Caudate nucleus (tissue), 63 donors: ENCODE measurements at places on chromosomes 11 and 22.

DNA sequence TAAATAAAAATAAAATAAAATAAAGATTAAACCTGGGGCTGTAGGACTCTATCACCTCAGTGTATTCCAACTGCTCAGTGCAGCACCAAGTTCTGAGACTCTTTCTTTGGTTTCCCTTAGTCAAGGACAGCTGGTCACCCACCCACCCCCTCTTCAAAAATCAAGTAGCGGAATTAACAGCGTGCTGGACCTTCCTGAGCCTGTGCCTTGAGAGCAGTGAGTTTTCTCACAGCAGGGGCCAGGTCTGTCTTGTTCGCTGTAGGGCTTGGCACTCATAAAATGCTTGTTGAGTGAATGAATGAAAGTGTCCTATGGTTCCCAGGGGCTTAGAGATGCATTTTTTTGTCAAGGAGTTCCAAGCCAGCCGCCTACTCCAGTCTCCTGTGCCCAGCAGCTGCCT, 2.9 kb upstream of the ALX4 start:
- no peak for DNase-seq

- no peak for DNase-seq
These were observed 97.6 kb downstream of the FEZ1 start for GRCh38 chr11:125398475-125398874.

GRCh38 chr11:9905501-9905951, 241.6 kb downstream of the SWAP70 start:
- no peak for DNase-seq

DNA sequence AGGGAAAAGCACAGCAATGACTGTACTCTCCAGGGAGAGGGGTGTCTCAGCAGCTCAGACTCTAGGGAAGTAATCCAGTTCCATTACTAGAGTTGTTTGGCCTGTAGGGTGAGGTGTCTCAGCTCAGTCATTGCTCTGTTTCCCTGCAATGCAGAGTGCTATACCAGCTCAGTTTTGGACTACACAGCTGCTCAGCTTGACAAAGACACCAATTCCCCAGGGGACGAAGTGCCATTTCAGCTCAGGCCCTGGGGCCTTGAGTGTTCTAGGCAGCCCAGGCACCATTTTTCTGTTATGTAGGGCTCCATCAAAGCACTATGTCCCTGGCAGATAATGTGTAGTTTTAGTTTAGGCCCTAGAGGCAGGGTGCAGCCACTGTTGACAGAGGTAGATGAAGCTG, 18.2 kb downstream of the CALCB start:
- DNase-seq: no peak

GRCh38 chr11:12761029-12761428, 86.8 kb downstream of the TEAD1 start:
- DNase-seq: no peak

GRCh38 chr11:67264877-67265632, 1.2 kb upstream of the GRK2 start:
- DNase-seq: no peak

DNA sequence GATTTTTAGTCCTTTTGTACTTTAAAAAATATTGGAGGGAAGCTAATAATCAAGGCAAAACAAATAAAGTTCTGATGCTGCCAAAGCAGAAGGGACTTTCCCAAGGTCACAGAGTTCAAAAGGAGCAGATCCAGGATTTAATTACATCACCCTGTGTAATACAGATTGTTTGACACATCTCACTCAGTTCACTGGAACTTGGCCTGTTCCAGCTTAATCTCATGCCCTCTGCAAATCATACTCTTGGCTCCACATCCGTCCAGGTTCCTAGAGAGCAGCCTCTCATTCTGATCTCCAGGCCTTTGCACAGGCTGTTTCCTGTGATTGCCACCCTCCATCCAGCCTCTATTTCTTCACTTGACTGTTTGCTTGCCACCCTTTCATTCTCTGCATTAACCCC, 151.7 kb downstream of the SPON1 start:
- DNase-seq: no peak

- no peak for DNase-seq
These were observed 29.9 kb upstream of the RAPSN start for GRCh38 chr11:47478651-47479329.

DNA sequence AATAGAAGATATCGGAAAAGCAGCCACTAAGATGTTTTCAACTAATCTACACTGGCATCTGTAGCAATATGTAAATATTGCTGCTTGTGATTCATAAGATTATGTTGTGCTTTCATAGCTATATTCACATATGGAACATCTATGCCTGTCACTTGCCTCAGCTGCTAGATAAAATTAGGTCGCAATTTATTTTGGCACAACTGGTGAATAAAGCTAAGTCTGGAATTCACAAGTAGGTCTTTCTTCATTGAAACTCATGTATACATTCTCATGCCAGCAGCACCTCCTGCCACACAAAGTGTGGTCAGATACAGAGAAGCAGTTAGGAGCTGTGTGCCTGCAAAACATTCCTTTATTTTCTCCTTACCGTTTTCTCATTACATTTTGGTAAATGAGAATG, 543.3 kb upstream of the CHORDC1 start:
- no peak for DNase-seq

GRCh38 chr11:1522081-1522424, 35.5 kb upstream of the MOB2 start:
- no peak for DNase-seq

DNA sequence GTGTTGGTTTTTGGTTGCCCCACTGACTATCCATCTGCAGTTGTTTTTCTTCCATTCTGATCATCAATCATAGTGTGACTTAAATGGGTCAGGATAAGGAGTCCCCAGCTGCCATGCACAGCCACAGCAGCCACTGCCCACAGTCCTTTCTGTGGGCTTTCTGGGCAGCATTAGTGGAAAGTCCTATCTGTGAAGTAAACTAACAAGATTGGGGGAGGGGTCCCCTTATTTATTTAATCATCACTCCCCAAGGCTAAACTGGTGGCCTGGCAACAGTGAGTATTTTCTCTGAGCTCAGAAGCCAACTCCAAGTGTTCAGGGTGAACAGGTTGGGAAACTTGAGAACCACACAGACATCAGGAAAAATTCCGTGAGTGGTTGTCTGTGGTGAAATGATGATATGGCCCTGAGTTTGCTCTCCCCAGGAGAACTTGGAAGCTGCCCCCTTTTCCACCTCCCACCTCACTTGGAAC, 145.0 kb downstream of the CCDC34 start:
- DNase-seq: no peak

DNA sequence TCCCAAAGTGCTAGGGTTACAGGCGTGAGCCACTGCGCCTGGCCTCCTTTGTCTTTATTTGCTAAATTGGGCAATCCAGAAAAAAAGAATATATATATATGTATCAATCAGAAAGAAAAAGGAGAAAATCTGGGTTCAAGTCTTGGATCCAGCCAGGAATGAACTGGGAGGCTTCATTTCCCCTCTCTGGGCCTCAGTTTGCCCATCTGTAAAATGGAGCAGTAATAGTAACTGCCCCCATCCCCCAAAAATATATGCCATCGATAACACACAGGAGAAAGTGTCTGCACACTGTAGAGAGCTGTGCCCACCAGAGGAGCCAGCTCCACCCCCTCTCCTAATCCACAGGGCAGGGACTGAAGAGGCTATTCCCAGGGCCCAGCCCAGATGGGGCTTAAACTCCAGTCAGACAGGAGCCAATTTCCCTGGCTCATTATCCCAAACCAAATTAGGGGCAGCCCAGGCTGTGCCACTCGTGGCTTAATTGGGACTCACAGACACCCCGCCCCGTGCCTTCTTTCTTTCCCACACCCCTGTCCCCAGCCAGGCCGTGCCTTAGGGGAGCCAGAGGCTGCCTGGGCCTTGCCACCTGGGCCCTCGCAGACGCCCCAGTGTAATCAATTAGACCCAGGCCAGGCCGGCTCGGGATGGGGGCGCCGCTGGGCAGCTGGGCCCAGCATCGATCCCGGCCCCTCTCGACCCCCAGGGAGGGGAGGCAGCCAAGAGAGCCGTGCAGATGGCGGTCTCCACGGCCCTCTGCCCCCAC, 171.5 kb downstream of the MN1 start:
- no peak for DNase-seq

DNA sequence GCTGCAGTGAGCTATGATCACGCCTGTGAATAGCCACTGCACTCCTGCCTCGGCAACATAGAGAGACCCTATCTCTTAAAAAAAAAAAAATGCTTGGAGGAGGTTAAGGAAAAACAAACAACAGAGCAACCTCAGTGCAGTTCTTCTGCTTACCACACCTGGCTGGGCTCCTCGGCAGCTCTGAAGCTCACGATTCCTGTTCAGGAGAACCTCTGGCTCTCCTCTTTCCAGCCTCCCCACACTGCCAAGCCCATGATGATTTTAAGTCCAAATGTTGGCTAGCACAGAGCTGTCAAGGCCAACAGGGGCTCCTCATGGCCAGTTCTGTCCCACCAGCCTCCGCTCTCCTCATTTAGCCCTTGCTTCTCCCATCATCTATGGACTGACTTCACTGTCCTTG, 69.7 kb upstream of the ARFGAP3 start:
- no peak for DNase-seq

DNA sequence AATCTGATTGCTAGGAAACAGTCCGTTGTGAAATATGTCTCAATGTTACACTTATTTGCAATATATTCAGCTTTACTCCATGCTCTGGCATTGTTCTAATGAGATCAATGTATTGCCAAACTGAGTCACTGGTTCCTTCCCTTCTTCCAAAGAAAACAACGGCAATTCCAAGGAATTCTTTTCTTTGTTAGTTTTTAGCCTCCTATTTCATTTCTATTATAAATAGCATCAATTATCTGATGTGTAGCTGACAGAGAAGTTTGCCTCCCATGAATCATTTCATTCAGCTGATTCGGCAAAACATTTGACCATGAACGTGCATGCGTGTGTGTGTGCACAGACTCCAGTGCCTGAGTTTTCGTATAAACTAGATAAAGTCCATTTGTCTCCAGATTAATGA, 346.8 kb downstream of the ETS1 start:
- no peak for DNase-seq

DNA sequence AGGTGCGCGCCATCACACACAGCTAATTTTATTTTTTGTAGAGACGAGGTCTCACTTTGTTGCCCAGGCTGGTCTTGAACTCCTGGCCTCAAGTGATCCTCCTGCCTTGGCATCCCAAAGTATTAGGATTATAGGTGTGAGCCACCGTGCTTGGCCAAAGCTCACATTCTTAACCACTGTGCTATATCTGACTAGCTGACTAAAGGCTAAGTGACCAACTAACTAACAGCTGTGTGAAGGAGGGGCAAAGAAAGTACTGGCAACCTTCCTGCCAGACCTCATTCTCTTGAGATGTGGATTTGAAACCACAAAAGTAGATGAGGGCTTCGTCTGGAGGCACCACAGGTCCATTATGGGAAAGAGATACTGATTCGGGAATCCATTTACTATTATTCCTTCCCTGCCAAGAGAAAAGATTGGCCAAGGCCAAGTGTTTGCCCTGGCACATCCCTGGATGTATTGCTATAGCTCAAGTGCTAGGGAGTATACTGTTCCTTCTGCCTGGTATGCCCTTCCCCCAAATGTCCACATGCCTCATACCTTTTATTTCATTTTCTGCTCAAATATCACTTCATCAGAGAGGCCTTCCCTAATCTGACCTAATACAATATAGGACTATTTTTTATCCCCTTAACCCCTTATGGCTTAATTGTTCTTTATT, 52.7 kb upstream of the RRM1 start:
- DNase-seq: no peak

DNA sequence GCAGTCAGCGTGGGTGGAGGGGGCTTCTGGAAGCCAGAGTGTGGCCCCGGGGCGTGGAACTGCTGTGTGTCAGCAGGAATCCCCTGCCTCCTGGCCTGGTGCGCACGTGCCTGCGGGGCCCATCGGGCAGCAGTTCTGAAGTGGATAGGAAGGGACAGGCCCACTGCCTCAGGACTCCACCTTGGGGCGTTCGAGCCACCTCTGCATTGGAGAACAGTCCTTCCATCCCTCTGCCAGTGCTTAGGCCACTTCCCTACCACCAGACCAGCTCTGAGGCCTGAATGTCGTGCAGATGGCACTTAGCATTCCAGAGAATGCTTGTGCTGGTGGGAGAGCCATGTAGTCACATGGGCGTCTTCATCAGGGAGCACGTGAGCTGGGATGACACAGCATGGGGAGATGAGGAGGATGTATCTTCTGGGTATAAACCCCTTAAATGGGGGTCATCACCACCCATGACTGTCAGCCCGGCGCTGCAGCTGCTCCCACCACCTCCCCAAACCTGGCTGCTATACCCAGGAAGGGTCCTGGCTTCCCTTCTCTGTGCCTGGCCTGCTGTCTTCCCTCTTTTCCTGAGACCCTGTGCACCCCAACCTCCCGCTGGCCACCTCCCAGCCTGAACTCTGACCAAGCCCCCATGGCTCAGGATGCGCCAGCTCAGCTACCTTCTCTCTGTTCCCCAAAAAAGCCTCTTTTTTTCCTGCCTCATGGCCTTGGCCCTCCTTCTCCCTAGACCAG, 9.7 kb downstream of the INCENP start:
- no peak for DNase-seq

DNA sequence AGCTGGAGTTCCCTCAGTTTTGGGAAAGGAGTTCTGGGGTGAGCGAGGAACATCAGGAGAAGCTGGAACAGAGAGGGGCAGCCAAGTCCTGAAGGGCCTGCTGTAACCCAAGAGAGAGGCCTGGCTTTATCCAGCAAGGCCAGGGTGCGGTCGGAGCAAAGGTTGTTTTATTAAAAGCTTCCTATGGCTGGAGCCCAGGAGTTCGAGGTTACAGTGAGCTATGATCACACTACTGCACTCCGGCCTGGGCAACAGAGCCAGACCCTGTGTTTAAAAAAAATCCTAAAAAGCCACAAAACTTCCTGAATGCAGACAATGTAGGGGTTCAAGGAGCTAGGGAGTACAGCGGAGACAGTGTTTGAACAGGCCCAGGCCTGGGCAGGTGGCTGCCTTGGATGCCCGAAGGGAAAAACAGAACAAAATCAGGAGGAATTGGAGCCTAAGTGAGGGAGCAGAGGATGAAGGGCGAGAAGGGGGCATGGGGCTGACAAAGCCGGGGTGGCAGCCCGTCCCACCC, 22.2 kb upstream of the MALAT1 start:
- DNase-seq: no peak

DNA sequence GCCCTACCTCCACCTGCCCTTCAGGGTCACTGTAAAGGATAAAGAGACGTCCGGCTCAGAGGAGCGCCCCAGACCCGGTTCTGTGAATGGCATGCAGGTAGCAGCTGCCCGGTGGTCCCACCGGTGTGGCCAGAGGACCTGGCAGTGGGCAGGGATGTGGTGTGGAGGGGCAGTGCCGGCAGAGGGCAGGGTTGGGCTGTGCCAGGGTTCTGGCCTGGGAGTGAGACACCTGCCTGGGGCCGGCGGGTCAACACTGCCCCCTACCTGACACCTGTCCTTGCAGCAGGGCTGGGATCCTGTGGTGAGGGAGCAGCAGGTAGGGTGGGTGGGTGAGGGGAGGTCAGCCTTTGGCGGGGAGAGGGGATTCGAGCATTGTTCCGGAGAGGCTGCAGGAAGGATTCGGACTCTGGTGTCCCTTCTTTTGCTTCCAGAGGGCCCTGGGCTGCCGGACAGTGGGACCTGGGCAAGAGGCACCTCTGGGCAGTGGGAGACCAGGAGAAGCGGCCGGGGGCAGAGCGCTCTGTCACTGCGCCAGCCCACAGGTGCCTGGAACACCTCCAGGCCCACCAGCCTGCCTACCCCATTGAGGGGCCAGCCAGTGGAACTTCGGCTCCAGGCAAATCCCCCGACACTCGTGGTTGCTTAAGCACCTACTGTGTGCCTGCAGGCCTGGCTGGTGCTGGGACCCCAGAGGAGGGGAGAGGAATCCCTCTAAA, 1.6 kb upstream of the PHLDA2 start:
- DNase-seq: no peak

GRCh38 chr11:128731041-128731663, 37.3 kb downstream of the FLI1 start:
- no peak for DNase-seq

GRCh38 chr11:74566146-74566960, 26.0 kb upstream of the POLD3 start:
- no peak for DNase-seq
